ENCODE measurements at places on chromosomes 7 and 10.
A peak's percentile ranks its signal among the peaks of the same experiment; 100 is the strongest.

DNA sequence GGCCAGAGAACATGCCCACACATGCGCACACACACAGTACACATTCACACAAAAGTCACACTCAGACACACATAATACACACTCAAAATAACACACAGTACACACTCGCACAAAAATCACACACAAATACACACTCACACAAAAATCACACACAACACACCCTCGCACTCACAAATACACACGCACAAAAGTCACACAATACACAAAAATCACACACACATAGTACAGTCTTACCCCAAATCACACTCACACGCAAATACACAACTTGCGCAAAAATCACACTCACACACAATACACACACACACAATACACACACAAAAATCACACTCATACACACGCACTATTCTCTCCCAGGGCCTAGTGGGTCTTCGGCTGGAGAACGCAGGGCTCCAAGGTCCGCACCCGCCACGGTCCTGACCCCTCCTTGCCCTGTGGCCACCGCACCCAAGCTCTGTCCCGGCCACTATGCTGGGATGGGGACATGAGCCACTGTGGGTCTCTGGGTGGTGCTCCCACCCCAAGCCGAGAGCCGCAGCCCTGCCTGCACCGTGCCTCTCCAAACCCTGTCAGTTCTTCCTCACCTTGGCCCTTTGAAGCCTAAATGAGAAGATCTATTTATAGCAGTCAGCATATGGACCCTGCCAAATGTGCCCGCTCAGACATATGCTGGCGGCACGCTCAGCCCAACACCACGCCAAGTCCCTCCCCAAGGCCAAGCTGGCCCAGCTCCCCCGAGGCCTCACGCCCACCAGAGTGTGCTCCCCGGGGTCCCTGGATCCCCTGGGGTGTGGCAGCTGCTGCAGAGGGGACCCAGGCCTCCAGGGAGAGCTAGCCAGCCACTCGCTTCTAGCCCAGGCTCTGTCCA, 55.9 kb downstream of the ELFN1 start:
- no peak for ATAC-seq

DNA sequence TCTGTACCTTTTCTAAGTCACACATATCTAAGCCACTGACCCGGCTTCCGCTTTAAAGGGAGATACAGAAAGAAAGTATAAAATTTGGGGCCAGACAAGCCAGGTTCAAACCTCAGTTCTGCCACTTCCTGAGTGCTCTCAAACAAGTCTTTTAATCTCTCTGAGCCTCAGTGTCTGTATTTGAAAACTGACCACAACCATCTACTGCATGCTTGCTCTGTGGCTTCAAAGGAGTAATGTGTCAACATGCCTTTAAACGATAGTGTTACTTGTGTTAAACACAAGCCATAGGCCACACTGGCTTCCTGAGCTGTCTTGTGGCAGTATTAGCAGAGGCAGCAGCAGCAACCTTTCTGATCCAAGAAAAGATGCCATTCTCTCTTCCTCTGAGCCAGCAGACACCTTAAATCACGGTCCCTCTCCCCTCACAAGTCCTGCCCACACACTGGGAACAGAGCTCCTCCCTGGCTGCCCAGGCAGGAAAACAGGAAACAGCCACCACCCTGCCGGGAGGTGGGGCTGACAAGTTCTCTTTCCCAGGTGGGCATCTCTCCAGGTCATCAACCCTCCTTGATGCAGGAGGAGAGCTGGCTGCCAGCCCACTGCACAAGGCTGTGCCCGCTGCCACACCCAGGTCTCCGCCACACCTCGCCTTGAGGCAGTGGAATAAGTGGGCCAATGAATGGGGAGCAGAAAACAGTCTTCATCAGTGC, 10.7 kb downstream of the HIP1 start:
- ATAC-seq, result no peak

DNA sequence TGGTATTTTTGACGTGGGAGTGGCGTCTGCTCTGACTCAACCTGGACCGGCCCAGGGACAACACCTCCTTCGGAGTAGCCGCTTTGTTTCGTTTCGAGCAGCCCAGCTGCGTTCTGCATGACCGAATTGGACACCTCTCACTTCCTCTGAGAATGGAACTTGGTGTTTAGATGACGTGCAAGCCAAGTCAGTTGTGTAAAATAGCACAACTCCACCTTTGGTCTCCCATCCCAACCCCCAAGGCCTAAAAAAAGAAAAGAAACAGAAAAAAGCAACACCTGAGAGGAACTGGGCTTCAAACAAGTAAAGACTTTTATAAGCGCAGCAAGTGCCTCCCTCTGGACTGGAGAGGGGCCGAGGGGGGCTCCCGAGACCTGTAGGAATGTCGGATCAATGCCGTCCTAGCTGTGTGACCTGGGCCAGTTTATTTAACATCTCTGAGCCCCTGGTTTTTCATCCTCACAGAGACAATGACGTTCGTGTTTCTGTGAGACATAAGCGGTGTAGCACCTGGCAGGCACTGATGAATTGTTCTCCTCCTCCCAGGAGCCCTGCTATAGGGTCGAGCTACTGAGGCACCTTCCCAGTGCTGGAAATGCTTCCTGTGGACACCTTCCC, 52.0 kb upstream of the SMNDC1 start:
- peak; percentile 54 for ATAC-seq

DNA sequence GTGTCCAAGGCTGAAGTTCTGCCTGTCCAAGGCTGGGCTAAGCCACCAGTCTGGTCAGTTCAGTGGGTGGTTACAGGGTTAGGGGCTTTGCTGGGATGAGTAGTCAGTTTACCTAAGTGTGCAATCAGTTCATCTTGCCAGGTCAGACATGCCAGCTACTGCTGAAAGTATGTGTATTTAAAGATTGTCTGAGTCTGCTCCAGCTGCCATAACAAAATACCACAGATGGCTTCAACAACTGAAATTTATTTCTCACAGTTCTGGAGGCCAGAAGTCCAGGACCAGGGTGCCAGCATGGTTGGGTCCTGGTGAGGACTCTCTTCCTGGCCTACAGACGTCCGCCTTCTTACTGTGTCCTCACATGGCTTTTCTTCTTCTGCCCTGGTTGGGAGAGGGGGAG, 52.4 kb upstream of the TNS3 start:
- no peak for ATAC-seq

DNA sequence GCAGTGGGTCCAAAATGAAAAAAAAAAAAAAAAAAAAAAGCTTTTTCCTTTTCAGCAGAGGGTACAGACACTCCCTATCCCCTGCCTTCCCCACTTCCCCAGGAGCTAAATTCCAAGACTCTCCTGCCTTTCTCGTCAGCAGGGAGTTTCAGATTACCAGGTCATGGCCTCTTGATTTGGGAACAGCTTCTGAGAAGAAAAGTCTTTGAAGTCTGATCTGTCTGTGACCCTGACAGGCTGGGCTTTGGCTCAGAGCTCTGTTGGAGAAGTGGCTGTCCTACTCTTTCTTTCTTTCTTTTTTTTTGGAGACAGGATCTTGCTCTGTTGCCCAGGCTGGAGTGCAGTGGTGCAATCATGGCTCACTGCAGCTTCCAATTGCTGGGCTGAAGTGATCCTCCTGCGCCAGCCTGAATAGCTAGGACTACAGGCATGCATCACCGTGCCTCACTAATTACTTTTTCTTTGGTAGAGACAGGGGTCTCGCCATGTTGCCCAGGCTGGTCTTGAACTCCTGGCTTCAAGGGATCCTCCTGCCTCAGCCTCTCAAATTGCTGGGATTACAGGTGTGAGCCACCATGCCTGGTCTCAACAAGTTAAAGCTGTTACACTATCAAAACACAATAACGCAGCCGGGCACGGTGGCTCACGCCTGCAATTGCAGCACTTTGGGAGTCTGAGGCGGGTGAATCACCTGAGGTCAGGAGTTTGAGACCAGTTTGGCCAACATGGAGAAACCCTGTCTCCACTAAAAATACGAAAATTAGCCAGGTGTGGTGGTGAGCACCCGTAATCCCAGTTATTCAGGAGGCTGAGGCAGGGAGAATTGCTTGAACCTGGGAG, 59.9 kb downstream of the COL26A1 start:
- ATAC-seq, result no peak

- no peak for ATAC-seq
Measured at GRCh38 chr10:36559412-36560400, 565.7 kb upstream of the ANKRD30A start.

DNA sequence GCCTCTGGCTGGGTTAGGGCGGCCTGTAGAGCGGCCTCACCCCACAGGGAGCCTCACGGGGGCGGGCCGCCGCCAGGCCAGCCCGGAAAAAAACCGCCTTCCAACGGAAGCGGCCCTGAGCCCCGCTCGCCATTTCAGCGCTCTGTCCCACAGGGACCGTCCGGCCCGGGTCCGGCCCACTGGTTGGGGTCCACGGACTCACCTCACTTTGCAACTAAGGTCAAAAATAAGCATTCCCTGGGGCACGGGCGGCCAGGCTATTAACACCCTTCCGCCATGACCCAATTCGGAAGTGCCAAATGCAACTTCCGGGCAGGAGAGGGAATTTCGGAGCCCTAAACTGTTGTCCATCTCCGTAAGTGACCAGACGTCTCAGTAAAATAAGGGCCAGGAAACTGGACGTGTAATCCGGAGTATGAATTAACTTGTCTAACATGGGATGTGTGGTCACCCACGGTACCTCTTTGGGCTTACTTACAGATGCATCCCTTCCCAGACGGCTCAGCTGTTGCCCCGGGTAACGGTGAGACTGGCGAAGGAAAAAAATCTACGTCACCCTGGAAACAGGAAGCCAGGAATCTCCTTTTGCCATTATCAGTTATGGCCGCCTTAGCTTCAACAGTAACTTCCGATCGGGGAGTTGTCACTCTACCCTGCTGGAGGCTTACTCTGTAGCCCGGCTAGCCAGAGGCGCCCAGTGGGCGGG, at the start of gene BBIP1:
Gene BBIP1, minus strand, starts transcription at position 538 of the 706 bp plus-strand sequence. CDS start 1,023 bp downstream, outside the sequence.
- ATAC-seq, result peak; percentile 96

DNA sequence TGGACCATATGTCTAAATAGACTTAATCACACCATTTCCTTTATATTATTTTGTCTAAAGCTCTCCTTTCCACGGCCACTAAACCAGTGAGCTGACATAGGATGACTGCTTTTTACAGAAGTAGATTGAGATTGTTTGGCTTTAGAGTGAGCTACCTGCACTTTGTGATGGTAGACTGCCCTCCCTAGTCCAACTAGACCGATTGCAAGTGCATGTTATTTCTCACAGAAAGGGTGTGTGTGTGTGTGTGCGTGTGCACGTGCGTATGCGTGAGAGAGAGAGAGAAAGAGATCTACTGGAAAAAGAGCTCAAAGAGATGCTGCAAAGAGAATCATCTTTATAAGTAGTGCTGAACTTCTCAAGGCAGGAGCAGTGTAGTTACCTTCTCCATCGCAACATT, 60.7 kb downstream of the VCL start:
- no peak for ATAC-seq

- no peak for ATAC-seq
Measured at GRCh38 chr7:73739387-73739767, 775 bp upstream of the ABHD11 start.

- ATAC-seq, result peak; percentile 64
Measured at GRCh38 chr10:18144928-18145327, 4.7 kb downstream of the CACNB2 start.

GRCh38 chr10:26557641-26558014, 119.5 kb downstream of the APBB1IP start:
- no peak for ATAC-seq

- no peak for ATAC-seq
Measured at GRCh38 chr7:11208883-11209465, 235.3 kb downstream of the PHF14 start.

DNA sequence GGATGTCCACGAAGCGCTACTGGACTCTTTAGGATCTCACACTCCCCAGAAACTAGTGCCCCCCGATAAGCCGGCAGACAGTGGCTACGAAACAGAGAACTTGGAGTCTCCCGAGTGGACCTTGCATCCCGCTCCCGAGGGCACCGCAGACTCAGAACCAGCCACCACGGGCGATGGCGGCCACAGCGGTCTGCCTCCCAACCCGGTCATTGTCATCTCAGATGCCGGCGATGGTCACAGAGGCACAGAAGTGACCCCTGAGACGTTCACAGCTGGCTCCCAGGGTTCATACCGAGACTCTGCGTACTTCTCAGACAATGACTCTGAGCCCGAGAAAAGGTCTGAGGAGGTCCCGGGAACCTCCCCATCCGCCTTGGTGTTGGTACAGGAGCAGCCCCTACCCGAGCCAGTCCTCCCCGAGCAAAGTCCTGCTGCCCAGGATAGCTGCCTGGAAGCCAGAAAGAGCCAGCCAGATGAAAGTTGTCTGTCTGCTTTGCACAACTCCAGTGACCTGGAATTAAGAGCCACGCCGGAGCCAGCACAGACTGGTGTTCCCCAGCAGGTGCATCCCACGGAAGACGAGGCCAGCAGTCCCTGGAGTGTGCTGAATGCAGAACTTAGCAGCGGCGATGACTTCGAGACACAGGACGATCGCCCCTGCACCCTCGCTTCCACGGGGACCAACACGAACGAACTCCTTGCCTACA, 17.6 kb upstream of the BHLHA15 start:
- no peak for ATAC-seq

DNA sequence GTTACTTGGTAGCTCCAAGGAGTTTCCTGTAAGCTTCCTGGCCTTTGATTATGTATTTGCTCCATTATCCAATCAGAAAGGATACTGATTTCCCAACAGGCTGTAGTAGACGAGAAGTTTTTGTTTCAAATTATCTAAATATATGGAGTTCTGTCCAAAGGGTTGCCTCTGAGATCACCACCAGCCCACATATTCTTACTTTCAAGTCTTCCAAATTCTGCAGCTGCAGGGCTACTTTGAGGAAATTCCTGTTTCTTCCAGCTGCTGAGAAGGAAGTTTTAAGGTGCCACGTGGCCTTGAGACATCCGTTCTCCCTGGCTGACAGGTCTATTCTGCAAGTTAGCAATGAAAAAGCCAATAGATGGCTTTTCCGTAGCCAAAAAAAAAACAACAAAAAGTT, 286.0 kb downstream of the TWIST1 start:
- no peak for ATAC-seq

DNA sequence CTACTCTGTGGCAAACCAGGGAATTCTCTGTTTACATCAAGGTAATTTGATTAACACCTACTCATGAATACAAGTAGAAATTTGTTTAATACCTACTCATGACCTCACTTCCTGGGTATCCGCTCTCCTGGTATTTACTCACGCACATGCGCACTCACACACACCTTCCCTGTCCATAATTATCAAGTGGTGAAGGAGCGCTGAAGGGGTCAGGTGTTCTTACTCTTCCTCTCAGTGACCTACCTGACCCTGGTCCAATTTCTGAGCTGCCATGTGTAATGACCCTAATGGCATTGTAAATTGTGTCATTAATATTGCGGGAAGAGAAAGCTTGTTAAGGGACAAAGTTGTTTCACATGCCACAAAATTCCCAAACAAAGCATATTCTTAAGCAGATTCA, 41.3 kb upstream of the TRIL start:
- ATAC-seq, result no peak

DNA sequence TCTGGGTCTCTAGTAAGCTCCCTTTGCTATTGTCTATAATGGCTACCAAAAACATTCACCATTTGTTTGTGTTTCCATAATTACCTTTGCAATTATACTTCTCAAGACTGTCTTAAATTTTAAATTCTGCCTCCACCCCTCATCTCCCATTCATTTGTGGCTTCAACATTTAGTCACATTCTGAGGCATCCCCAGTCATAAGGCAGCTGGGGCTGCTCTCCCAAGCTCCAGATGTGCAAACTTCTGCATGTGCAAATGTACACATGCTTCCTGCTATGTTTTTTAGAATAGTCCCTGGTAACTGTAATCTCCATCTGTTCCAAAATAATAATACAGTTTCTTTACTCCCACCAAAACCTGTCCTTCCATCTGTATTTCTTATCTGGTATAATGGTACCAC, 97.3 kb downstream of the CDK6 start:
- no peak for ATAC-seq

GRCh38 chr10:69558559-69558958, 14.7 kb downstream of the NEUROG3 start:
- ATAC-seq, result no peak
